Substantia nigra (tissue), 51 donors: ENCODE measurements at places on chromosomes 3 and 15.

DNA sequence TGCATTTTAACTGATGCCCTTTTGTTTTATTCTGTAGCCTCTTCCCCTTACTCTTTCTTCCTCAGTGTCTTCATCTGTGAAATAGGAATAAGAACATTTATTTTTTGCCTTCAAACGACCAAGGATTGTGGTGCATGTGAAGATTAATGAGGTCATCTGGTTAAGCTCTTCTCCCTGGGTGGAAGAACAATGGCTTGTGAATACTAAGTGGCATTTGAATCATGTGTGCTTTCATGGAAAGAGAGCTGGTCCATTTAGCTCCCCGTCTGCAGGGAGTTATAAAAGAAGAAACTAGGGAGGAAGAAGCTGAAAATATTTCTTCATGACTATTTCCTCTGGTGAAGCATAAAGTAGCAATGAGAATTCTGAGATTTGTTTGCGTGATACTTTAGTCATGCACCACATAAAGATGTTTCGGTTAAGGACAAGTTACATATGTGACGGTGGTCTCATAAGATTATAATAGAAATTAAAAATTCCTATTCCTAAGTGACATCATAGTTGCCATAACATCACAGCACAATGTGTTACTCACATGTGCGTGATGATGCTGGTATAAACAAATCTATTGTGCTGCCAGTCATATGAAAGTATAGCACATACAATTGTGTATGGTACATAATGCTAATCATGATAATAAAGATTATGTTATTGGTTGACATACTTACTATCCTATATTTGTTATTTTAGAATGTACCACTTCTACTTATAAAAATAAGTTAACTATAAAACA lies 374.3 kb downstream of the RBMS3 start:
- DNase-seq = no peak

DNA sequence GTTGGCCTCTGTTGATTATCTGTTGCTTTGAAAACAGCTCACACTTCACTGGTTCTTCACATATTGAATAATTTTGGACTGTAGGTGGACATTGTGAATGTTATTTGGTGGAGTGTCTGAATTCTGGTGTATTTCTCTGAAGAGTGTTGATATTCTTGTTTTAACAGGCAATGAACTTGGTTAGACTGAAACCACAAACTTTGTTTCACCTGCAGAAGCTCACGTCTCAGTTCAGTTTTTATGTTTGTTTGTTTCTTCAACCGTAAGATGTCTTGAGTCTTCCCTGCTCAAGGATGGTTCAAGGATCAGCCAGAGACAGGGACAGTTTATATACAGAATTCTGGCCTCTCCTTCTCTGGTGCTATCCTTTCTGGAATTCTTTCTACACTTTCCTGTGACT lies 43.6 kb downstream of the C3orf20 start:
- no peak for DNase-seq

GRCh38 chr3:16886303-16886683 lies 1.5 kb downstream of the PLCL2 start:
- no peak for DNase-seq

DNA sequence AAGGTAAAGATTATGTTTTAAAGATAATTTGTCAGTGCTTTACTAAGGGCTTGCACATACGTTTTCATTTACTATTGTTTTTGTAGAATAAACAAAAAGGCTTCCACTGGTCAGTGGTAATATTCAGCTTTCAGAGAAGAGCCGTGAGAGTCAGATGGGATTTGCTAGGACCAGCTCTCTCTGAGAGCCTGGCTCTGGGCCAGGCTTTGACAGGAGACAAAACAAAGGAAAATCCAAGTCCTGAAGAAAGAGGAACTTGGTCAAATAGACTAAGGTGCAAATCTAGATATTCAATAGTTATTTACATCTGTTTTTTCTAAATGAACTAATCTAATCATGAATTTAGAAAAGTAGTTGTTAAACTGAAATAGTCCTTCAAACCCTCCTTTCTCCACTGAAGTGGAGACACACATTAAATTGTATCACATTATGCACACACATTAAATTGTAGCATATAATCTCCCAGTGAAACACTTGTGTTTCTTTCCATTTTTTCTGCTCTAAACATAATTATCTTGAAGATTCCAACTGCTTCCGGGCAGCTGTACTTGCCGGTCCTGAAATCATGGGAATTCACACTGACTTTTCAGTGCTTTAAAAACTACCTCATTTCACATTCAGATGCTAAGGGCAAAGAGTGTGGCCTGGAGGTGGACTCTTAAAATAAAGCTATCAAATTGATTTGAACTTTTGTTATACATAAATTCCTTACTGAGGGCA lies 55.1 kb upstream of the FILIP1L start:
- no peak for DNase-seq

- no peak for DNase-seq
These were observed 111.1 kb downstream of the GABRB3 start for GRCh38 chr15:26661748-26662147.

GRCh38 chr3:161273589-161274218 lies 52.6 kb downstream of the NMD3 start:
- DNase-seq = no peak

DNA sequence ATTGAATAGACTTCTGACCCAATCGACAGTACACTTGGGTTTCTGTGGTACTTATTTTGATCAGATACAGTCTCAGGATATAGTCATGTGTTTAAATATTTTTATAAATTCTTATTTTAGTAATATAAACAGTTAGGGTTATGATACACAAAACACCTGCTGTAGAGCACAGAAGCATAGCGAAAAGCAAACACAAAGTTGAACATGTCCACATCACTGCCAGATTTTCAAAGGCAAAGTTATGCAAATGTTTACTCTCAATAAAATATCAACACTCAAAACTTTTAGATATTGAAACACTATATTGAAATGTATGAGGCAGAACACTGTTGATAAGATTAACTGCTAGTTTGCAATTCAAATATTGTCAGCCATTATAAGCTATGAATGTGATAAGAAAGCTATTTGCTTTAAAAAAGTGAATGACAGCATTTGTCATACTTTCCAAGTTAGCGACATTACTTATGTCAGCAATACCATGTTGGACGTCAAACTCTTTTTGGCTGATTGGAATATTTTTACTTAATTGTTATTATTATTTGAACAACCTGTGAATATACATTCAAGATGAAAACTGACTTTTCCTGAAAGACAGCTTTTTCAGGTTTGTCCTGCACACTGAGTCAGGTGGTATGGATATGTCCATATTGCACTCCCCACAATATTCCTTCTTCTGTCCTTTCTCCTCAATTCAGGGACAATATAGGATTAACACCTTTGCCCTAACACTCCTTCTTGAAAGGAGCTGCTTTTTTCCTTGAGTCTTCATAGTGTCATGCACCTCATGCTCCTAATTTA lies 367.1 kb downstream of the EPHA3 start:
- DNase-seq = no peak

DNA sequence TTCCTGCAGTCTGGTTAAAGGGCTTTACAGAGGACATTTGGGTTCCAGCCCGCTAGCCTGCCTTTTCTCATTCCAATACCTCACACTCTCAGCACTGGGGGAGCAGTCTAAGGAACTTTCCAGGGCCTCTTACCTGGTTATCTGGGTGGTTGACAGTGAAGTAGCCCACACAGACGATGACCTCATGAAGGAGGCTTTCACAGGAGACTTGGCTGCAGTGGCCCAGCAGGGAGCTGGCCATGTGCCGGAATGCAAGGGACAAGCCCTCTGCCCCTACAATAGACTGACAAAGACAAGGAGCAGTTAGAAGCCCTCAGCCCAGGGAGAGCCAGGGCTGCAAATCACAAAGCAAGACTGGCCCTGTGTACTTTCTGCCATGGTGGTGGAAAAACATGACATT lies 39.5 kb downstream of the ISL2 start:
- DNase-seq = no peak

DNA sequence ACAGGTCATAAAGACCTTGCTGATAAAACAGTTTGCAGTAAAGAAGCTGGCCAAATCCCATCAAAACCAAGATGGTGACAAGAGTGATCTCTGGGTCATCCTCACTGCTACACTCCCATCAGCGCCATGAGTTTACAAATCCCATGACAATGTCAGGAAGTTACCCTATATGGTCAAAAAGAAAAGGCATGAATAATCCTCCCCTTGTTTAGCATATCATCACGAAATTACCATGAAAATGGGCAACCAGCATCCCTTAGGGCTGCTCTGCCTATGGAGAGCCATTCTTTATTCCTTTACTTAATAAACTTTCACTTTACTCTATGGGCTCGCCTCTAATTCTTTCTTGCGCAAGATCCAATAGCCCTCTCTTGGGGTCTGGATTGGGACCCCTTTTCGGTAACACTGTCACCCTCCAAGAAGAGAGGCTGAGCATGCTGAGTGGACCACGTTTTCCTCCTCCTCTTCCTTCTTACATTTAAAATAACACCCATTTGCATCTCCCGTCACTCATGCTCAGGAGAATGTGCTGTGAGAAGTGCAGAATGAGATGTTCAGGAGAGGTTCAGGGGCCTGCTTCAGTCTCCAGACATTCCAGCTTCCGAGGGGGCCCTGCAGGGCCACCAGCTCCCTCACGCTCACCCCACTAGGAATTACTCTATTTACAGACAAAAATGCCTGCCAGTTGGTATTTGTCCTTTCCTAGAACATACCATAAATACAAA lies 47.3 kb downstream of the NSMCE3 start:
- no peak for DNase-seq

- no peak for DNase-seq
These were observed 54.7 kb upstream of the CNOT10 start for GRCh38 chr3:32630266-32630665.

DNA sequence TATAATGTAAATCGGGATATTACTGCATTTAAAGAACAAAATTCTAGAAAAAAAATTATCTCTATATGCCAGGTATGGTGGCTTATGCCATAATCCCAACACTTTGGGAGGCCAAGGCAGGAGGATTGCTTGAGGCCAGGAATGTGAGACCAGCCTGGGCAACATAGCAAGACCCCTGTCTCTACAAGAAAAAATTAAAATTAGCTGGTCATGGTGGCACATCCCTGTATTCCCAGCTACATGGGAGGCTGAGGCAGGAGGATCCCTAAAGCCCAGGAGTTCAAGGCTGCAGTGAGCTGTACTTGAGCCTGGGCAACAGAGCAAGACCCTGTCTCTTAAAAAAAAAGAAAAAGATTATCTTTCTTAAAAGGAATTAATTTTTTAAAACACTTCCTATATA lies 12.8 kb downstream of the SENP7 start:
- no peak for DNase-seq

GRCh38 chr15:67253549-67254237 lies 768 bp downstream of the AAGAB start:
- no peak for DNase-seq

- DNase-seq = no peak
These were observed 18.7 kb downstream of the SEMA5B start for GRCh38 chr3:123008840-123009239.

DNA sequence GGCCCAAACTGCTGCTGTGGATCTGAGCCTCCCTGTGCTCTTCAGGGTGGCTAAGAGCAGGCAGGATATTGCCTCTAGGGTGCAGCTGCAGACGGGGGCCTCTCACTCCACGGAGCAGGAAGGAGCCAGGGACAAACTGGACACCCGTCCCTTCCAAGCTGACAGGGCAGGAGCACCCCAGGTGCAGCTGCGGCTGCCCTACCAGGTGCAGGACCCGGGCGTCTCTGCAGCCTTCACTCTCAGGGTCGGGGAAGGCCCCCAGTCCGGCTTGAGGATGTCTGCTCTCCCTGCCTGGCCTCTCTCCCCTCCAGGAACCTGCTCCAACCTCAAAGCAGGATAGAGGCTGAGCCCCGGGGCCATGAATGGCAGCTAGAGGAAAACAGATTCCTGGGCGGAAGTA lies 1554.9 kb upstream of the CADM2 start:
- DNase-seq = no peak

DNA sequence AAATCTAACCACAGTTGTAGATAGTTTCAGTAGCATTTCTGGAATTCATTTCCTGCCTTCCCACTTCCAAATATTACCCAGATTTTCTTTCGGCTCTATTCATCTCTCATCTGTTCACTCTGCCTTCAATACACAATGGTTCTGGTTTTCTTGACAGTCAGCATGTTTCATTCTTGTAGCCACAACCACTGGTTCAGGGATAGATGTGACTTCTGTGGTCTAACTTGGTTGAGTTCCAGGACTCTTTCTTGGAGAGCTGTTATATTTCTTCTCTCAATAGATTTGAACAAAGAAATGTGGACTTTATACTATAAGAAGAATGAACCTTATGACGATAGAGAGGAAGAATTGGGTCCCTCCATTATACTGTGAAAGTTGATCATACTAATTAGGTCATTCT lies 228.8 kb downstream of the NSUN3 start:
- no peak for DNase-seq

GRCh38 chr3:157128771-157129681 lies 30.9 kb downstream of the CCNL1 start:
- DNase-seq = no peak

GRCh38 chr3:50652709-50653108 lies 22.0 kb upstream of the DOCK3 start:
- no peak for DNase-seq

DNA sequence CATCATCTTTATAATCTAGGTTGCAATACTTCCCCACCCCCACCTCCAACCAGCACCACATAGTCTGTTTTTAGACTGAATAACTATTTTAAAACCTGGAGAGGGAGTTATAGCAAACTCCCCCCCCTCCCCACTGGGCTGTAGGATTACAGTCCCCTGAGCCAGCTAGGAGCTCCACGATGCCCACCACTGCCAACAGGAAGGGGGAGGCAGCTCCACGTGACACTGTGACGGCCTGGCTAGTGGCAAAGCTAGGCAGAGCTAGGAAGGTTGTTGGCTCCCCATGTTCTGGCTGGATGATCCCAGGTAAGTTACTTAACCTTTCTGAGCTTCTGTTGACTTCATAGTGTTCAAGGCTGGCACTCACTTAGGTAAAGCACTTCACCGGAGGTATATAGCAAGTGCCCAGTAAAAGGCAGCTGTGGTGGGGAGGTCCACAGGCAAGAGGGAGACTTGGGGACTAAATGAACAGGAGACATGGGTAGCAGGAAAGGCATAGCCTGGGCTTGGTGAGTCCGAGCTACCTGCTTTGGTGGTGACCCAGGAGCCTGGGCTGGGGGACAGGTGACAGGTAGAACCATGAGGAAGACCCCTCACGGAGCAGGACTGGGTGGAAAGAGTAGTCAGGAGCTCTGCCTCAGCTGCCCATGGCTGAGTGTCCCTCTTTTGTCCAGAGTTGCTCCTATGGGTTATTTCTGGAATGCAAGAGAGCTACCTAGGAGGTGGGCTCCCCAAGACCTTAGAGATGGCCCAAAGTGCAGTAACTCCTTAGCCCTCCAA lies 4.0 kb upstream of the TBC1D21 start:
- no peak for DNase-seq

- peak; percentile 40 for DNase-seq
These were observed at the start of gene ERC2 for GRCh38 chr3:56468184-56469106. Gene ERC2, minus strand, starts transcription at chr3:56468467.

- no peak for DNase-seq
These were observed 38.4 kb downstream of the RGMA start for GRCh38 chr15:93050648-93051047.

DNA sequence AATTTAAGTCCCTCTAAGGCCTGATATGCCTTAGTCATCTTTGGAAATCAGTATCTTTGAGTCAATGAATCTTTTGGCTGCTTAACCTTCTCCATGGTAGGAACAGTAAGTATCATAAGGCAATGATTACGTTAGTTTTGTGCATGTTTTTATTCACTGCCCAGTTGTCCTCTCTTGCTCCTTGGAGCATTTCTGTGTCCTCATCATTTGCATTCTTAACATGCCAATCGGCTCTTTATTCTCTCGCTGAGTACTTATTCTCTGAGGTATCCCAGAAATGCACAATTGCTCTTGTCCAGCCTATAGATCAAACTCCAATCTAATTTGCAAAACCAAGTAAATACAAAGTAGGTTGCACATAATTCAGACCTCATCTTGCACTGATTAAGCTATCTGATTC lies 405.0 kb upstream of the IL12A start:
- no peak for DNase-seq

GRCh38 chr3:147413686-147414389 lies 4.7 kb downstream of the ZIC1 start:
- no peak for DNase-seq
